ENCODE measurements at places on chromosomes 2 and 18. TPM values are rescaled to one million over a fixed set of nuclear protein-coding genes. Genes with fewer than 3 reads are reported as not detected.
A peak's percentile ranks its signal among the peaks of the same experiment; 100 is the strongest.

The IL1RN gene
- polyA plus RNA-seq = 5.9 TPM

The CRYGC gene
- polyA plus RNA-seq = not detected

The KRCC1 gene
- 49.4 TPM for polyA plus RNA-seq

The SIX3 gene
- polyA plus RNA-seq = not detected

The L3MBTL4 gene
- 5.2 TPM for polyA plus RNA-seq

- DNase-seq = no peak
These were observed 24.4 kb downstream of the EIF4E2 start for GRCh38 chr2:232574674-232575403.

DNA sequence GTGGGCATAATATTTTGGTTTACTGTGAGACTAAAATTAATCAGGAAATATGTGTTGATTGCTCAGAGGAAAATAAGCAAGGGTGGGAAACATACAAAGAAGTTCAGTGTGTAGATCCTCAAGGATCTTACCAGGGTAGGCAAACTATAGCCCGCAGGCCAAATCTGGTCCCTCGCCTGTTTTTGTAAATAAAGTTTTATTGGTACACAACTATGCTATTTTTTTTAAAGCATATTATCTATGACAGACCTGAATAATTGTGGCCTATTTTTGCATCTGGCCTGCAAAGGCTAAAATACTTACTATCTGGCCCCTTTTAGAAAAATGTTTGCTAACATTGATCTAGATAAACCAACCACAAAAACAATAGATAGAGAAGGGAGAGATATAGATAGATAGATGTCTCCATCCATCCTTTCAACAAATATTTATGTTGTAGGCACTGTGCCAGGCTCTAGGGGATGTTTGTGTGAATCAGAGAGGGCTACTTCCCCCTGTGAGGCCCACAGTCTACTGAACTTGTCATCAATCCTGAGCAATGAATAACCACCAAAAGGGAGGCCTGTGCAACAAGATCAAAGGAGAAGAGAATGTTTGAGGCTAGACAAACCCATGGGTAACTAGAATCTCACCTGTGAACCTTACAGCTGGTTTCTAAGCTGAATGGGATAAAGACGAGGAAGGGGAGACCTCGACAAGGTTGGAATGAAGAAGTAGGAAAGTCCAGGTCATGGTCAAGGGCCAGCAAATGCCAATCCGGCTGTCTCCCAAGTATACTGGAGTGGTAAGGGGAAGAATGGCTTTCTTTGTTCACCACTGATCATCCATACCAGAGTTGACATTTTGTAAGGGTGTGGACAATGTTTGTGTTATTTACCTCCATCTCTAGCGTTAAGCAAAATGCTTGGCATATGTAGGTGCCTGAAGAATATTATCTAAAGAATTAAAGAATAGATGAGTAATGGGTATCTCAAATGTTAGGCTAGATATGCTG, 23.6 kb downstream of the ALPK2 start:
- no peak for DNase-seq

DNA sequence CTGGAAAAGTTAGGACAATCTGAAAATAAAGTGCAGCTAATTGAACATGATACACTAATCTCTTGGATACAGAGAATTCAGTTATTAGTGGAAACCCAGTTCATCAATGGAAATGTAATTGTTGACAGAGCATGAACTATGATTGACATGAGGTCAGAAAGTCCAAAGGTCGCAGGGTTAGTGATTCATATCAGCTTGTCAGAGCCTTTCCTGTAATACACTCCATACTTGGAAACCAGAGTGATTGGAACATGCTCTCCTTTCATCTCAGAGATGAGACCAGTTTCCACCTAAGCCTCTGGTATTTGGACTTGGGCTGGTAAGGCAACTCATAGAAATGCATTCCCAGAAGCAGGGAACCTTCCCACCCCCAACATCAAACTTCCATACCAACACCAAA, 8.5 kb upstream of the NCKAP5 start:
- no peak for DNase-seq

GRCh38 chr2:229431327-229431954, 160.4 kb upstream of the PID1 start:
- peak; percentile 38 for DNase-seq

DNA sequence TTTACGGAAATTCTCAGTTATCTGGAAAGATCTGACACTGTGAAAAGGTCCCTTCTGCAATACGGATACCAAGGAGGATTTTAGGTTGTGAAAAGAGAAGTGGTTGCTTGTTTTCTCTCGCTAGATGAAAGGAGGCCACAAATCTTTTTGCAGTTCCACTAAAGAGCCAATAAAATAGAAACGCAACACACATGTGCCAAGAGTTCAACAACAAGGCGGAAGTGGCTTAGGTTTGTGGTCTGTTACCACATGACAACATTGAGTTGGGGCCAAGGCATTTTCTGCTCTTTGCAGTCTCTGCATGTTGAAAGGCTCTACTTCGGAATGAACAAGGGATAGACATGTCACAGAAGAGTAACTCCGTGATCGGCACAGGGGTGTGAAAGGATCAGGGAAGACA, 115.7 kb upstream of the OSR1 start:
- DNase-seq = no peak

DNA sequence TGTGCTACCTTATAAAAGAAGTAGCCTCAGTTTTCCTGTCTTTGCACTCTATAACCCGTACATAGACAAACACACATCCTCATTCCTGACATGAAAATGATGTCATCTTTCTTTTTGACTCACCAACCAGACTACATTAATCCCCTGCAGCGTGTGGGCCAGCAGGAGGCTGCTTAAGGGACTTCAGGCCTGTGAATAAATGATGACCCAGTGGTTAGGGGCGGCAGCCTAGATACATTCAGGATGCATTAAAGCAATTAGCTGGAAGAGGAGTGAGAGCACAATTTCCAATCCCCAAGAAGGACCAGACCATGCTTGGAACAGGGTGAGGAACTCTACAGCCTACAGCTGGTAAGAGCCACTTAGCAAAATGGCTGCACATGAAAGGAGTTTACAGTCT, 57.3 kb upstream of the KLF7 start:
- no peak for DNase-seq

- no peak for DNase-seq
These were observed 92.8 kb downstream of the ADCYAP1 start for GRCh38 chr18:997499-997898.

DNA sequence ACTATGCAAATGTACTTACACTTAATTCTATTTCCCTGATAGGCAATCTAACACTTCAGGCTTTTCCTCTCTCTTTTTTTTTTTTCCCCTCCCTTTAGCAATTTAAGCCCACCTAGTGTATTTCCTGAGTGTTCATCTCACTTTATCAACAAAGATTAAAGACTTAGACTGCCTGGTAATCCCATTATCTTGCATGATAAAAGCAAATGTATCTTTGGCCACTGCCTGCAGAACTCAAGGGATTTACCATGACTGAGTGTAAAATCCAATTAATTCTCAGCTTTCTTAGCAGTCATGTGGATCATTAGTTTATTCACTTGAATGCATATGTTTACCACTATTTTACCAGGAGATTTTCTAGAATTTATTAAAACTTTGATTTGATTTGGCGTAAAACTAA, 1102.2 kb upstream of the GYPC start:
- no peak for DNase-seq

DNA sequence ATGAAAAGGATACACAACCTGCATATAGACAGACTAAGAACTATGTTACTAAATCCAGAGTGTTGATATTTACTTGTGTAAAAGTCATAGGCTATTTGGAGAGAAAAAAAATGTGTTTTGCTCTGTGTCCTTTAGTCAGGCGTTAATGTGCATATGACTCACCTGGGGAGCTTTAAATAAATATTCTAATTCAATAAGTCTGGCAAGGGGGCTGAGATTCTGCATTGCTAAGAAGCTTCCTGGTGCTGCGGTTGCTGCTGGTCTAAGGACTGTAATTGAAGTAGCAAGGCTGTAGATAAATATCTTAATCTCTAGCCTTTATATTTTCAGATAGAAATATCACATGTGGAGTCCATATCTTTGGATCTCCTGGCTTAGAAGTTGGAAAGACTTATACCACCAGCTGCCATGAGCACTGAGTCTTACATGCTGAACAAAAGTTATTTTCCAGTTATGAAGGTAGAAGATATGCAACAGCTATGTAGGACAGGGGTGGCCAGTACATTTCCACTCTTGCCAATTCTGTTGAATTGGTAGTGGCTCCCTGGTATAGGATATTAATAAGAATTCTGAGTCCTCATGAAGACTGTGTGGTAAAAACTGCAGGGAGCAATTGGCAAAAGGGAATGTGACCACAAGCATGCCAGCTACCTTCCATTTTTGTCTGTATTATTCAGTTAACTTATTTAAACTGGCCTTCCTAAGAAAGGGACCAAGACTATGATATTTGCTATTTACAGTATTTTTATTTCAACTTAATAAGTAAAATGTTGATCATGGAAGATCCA, 4.8 kb downstream of the SPAG16 start:
- DNase-seq = no peak
